Fibroblast of pulmonary artery (primary cell): ENCODE measurements at places on chromosomes 12 and 14.

DNA sequence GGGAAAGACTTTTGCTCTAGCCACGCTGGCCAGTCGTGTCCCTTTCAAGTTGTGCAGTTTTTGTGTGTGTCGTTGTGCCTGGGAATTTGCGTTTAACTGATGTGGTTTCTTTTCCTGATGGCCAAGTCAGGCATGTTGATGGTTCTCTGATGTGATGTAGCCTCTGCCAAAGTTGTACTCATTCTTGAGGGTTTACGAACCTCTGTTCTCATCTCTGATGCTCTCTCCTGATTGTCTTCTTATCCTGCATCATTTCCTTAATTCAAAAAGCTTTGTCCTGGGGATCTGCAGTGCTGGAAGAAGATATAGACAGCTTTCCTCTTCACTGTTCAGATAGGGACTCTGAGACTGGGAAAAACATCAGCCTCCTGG is 25.4 kb downstream of the CD9 start:
- DNase-seq = peak; percentile 43

GRCh38 chr12:27279826-27280225 is 35.7 kb downstream of the STK38L start:
- DNase-seq = no peak

DNA sequence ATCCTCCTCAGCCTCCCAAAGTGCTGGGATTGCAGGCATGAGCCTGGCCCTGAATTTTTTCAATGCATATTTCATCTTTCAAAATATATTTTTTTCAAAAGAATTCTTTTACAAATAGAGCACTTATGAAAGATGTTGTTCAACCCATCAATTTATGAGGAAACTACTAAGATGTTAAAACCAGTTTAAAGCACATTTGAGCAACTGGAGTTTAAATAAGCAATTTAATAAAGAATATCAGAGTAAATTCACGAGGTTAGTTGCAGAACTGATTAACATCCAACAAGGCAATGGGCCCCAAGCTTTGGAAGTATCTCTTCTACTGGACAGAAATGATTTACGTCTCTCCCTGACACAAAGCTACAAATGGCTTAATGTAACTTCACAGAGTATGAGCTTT is 23.3 kb downstream of the GLT1D1 start:
- no peak for DNase-seq

DNA sequence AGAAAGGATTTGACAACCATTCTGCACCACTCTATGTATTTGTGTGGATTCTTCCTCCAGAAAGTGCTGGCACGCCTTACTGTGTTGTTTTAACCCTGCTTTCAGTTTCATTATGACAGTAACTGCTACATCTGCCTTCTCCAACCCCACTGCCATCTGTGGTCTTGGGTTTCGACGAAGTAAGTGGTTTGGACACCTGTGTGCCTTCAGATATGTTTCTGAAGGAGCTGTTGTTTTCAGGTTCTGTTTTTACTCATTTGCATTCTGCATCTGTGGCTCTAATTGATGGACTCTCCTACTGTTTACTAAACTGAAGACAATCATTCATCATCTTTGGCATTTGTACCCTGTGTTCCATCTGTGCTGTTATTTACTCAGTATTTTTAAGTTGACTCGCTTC is 4.1 kb downstream of the TSHR start:
- no peak for DNase-seq

DNA sequence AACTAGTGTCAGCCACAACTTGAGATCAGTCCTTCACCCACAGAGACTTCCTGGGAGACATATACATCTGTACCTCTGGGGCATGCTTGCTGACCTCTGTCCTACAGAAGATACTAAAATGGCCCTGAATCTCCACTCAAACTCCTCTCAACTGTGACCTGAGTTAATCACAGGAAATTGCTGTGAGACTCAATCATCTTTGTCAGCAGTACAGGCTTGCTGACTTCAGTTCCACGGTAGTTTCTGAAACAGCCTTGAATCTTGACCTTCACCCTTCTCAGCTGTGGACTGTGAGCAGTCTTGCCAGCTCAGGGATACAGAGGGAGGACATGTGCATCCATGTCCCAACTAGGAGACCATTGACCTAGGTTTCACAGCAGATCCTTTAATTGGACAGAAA is 1.4 kb upstream of the KLRC1 start:
- no peak for DNase-seq

GRCh38 chr12:93583627-93584392 is 11.3 kb downstream of the SOCS2 start:
- no peak for DNase-seq

- DNase-seq = peak; percentile 74
These were observed 4.2 kb downstream of the RDH5 start for GRCh38 chr12:55724226-55724939.

- no peak for DNase-seq
These were observed 26.8 kb downstream of the RFLNA start for GRCh38 chr12:124321556-124322270.

DNA sequence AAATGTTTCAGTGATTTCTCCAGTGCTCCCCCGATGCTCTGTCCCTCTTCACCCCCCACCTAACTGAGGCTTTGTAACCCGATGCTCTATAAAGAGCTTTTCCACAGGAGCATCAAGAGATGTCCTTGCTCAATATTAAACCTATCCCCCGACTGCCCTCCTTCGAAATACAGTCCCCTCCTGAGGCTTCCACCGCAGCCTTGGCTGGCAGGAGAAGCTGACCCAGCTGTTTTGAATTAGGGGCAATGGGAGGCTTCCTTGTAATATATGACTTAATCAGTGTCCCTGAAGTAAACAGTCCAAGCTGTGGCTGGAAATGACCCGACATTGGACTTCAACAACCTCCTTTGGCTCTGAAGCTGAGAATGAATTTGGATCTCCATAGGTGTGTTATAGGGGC is 62.4 kb downstream of the TMEM30B start:
- no peak for DNase-seq

DNA sequence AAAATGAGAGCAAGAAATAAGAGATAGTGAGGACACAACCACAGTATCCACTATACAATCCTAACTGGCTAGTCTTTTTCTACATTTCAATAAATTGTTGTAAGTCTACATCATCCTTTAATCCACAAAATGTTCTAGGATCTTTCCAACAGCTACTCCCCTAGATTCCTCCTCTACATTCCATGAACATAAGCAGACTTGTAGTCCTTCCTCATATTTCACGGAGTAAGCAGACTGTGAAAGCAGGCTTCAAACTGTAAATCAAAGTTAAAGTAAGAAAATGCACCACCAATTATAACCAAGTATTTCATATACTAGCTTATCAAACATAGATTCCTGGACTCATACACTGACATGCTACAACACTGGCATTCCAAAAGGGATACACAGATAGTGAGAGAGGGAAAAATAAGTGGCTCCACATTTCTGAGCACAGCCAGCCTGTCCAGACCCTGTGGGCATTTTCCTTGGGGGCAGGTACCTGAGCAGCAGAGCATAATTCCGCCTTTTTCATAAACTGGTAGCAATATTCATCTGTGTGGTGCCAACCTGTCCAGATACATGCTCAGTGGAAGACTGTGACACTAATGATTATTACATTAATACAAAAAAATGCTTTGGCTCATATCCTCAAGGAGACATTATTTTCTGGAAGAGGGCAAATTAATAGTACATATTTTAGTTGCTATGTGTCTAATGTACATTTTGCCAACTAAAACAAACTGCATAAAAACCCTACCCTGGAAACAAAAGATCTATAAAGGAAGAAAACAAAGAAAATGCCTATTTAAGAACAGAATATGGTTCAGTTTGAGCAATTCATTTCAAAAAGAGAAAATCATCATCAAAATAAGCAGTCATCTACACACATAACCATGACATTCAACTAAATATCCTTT is 113.3 kb upstream of the FSCB start:
- DNase-seq = peak; percentile 45

- DNase-seq = peak; percentile 89
These were observed 4.5 kb upstream of the HECTD4 start for GRCh38 chr12:112386726-112387125.

DNA sequence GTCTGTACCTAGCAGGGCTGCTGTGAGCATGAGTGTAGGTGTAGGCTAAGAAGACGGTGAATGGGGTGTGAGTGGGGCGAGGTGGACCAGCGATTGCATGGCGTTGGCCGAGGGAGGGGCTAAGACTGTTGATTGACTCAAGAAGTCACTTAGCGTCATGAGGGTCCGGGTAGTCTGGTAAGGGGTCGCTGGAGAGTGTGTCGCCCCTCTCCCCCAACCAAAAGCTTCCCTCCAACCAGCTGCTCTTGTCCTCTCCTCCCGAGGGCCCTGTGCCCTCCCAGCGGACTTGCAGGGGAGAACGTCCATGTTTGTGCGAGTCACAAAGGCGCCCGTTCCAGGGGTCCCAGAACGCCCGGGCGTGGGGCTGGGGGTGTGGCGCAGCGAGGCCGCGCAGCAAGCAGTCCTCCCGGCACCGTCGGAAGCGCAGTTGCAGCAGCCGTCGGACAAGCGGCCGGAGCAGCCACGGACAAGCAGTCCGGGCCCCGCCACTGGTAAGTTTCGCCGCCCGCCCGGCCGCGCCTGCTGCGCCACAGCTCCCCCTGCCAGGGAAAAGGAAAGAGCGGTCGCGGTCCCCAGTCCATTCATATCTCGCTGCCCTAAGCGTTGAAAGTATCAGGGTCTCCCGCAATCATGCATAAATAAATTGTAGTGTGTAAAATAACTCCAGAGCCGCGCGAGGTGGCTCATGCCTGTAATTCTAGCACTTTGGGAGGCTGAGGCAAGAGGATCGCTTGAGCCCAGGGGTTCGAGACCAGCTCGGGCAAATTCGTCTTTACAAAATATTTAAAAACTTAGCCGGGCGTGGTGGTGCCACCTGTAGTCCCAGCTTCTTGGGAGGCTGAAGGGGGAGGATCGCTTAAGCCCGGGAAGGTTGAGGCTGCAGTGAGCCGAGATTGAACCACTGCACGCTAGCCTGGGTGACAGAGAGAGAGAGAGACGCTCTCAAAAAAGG is at the start of gene CCDC63:
TSS of gene CCDC63 (plus strand) at position 373 of the 952 bp plus-strand sequence. CDS start 5,968 bp downstream, outside the sequence.
- DNase-seq = peak; percentile 45

DNA sequence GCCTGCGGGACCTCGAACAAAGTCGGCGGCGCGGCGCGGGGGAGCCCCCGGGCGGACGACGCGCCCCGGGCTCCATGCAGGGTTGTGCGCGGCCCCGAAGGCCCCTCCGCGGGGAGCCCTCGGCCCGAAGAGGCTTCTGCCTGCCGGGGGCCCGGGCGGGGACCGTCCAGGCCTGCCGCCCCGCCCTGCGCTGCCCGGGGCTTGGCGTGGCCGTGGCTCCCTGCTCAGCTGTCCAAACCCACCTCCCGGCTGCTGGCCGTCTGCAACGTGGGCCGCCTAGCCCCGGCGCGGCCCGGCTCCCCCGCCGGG is 670 bp downstream of the DYRK2 start:
- DNase-seq = no peak

DNA sequence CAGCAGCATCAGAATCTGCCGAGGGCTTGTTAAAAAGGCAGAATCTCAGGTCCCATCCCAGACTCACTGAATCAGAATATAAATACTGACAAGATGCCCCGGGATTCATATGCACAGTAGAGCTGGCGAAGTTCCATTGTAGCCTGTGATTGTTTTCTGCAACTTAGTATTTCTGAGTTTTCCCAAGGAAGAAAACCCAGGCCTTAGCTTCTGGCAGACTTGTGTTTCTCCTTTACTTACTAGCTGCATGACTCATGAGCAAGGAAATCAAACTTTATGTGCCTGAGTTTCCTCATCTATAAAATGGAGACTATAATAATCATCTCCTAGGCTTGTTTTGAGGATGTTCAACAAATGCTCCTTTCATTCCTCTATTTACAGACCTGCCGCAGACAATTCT is 278.5 kb upstream of the PLEKHG7 start:
- DNase-seq = peak; percentile 66

GRCh38 chr12:79591988-79592387 is 98.8 kb downstream of the PAWR start:
- no peak for DNase-seq

- DNase-seq = no peak
These were observed 140.1 kb downstream of the ATP23 start for GRCh38 chr12:58081488-58081887.

DNA sequence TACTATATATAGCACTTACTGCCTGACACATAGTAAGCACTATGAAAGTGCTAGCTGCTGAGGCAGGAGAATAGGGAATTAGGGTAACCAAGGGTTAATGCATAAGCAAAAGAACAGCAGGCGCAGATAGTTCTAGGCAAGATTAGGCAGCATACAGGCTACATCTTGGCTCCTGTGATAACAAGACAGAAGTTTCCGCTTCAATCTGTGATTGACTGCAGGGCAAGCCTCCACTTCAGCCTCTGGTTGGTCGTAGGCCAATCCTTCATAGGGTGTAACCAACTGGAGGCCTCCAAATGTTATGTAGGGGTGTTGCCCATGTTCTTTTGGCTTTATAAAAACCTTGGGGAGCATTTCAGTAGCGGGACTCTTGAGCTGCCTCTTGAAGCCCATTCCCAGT is 46.9 kb downstream of the KLHL28 start:
- peak; percentile 47 for DNase-seq

DNA sequence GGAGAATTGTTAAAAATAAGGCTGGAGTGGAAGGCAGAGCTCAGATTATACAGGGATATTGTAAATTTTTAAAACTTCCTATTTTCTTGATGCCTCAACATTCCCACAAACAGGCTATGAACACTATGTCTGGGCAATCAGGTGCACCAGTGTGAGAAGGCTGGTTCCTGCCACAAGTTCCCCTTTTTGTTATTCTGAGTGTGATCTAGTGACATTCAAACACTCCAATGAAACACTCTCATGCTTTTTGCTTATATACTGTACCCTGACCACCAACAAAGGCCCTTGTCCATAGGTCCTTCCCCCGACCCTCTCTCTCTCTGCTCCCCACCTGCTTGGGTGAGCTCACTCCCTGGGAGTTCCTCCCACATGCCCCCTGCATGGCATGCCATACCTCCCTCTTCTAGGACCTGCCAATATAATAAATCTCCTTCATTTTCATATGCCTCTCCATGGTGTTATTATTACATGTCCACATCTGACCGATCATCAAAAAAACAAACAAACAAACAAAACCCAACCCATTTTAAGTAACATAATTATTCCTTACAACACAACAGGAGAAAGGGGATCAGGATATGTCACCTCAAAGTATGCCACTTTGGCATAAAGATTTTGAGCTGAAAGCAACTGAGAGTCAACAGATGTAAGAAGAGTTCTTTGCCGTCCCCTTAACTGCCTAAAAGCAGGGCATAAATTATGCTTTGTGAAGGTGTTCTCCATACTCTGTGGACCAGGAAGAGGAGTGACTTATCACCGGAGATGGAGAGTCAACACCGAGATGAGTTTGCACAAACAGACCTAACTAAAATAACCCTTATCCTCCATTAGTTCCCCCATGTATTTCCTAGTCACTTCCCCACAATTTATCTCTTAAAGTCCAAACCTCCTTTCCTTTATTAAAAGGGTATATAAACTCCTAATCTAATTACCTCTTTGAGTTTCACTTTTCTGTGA is 42.5 kb upstream of the CATSPERB start:
- DNase-seq = no peak

DNA sequence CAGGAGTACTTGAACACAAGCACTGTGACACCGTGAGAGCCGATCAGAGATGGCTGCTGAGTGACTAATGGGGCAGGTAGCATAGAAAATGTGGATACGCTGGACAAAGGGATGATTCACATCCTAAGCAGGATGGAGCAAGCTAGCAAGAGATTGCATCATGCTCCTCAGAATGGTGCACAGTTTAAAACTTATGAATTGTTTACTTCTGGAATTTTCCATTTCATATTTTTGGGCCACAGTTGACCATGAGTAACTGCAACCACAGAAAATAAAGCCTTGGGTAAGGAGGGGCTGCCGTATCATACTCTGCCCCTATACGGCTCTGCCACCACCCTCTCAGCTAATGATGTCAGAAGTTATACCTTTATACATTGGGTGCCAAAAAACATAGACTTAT is 23.3 kb upstream of the MARK3 start:
- DNase-seq = peak; percentile 96
